ENCODE measurements at places on chromosomes 12 and 14.

DNA sequence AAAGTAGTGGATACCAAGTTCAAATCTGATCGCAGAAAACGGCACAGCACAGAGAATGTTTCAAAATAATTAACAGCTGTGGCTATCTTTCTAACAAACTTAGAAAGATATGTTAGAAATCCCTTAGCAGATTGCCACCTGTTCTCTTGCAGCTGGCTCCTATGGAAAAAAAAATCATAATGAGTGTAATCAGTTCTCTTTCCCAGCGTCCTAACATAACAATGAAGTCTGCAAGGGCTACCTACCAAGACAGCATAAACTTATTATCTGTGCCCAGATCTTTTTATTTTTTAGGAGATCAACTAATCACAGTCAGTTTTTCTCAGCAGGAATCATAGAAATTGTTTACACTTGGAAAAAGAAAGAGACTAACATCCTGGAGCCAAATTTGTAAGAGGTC is 358.6 kb upstream of the FOXG1 start:
- no peak for DNase-seq

DNA sequence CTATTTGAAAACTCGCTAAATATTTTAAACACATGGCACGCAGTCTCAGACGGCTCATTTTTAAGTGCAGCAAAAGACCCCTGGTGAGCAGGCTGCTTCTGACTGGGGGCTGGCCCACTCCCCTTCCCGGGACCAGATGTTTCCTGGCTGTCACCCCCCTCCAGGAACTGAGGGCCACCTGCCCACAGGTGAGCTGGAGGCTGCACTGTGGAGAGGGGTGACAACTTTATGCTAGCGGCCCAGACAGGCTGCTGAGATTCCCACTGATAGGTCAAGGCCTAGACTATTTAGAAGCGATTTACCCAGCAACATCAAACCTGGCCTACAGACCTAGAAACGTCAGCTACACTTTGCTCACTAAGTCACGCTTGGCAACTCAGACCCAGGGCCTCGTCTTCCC is 92.1 kb downstream of the BCL11B start:
- no peak for DNase-seq

DNA sequence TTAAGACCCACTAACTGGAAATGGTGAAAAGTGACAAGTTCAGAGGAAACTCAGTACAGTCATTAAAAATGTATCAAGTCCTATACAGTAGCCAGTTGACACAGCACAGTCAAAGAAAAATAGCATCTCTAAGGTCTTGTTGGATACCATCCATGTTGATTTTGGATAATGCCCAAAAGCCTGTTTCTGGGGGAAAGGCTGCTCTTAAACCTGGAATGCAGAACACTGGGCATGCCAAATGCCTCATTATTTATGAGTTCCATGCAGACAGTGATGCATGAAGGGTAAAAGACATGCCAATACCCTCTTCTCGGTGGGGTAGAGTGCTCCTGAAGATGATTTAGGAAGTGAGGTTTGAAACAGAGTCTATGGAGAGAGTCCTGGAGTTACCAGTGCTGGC is 29.6 kb downstream of the KCNK13 start:
- DNase-seq = no peak

DNA sequence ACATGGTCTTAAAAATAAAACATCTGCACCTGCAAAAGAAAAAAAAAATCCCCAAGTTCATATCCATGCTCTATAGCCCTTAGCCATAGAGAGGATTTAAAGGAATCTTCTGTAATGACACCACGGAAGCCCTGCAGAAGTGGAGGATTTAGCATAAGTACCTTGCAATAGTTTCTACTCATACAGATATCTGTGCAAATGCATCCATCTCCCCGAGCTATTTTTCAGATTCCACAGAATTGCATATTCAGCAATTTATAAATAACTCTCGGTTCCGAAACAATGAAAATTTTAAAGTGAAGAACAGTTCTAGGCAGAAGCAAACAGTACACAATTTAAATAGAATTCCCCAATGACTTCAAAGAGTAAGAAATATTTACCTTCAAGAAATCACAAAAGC is 424 bp downstream of the IGF1 start:
- no peak for DNase-seq

DNA sequence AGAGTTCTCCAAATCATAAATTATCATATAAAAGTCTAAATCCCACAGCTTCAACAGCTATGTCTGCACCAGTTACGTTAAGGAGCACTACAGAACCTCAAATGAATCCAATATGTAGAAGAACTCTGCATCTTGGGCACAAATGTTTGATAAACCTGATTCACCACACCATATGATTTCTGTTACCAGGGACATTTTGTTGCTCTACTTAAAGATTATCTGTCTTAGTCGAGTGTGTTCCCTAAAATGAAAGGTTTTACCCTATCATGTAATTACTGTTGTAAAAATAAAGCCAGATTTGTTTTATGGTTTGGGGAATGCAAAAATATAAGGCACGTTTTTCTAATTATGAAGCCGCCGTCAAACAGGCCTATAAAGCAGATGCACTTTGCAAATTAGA is 363.1 kb downstream of the EGLN3 start:
- no peak for DNase-seq

- no peak for DNase-seq
These were observed 63.6 kb downstream of the TTLL5 start for GRCh38 chr14:75724414-75725204.

GRCh38 chr12:43336962-43337555 is 214.9 kb downstream of the ADAMTS20 start:
- DNase-seq = peak; percentile 11

GRCh38 chr14:61746881-61747280 is 15.3 kb upstream of the SNAPC1 start:
- no peak for DNase-seq

GRCh38 chr12:25781232-25781631 is 177.2 kb upstream of the RASSF8 start:
- peak; percentile 0 for DNase-seq

DNA sequence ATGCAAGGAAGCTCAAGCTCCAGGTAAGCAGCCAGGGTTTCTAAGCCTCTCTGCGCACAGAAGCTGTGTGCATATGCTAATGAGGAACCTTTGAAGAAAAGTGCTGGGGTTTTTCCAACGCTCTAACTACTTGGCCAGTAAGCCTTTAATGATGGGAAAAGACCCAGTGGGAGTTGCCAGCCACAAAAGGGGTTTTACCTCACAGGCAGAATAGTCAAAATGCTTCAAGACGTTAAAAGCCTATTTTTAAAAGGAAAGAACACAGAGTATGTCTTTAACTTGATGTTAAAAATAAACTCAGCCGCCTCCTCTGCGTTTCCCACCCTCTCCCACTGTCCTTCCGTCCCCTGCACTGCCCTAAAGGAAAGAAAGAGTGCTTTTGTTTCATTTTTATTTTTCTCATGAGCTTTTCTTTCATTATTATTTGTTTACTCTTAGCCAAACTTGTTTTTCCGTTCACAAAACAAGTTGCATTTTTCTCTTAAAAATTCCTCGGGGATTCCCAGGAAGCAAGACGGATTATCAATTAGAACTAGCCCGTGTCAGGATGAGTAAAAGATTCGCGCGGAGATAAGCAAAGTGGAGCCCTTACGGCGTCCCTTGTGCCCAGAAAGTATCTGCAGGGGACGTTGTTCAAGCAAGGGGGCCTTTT is 209.8 kb upstream of the NUDT4 start:
- peak; percentile 29 for DNase-seq

GRCh38 chr12:3828888-3829287 is 44.3 kb downstream of the PARP11 start:
- no peak for DNase-seq

GRCh38 chr12:46430340-46430948 is 57.9 kb upstream of the SLC38A2 start:
- DNase-seq = peak; percentile 4

DNA sequence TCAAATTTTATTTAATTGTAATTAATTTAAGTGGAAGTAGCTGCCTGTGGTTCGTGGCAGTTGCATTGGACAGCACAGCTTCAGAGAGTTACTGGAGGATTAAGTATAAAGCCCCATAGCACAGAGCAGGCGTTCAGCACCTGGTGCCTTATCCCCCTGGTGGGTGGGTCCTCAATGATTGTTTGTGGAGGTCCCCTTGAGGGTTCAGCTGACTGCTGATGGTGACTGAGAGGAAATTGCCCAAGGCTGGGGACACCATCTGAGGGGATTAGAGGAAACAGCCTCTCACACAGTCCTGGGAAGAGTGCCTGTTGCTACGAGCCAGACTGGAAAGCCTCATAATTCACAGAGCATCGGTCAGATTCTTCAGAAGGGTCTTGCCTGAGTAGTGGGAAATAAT is 83.4 kb upstream of the NOS1 start:
- DNase-seq = no peak

GRCh38 chr12:62761658-62762057 is 173.3 kb downstream of the PPM1H start:
- DNase-seq = no peak

- peak; percentile 96 for DNase-seq
These were observed 81.2 kb downstream of the IRF2BPL start for GRCh38 chr14:76947078-76947837.

DNA sequence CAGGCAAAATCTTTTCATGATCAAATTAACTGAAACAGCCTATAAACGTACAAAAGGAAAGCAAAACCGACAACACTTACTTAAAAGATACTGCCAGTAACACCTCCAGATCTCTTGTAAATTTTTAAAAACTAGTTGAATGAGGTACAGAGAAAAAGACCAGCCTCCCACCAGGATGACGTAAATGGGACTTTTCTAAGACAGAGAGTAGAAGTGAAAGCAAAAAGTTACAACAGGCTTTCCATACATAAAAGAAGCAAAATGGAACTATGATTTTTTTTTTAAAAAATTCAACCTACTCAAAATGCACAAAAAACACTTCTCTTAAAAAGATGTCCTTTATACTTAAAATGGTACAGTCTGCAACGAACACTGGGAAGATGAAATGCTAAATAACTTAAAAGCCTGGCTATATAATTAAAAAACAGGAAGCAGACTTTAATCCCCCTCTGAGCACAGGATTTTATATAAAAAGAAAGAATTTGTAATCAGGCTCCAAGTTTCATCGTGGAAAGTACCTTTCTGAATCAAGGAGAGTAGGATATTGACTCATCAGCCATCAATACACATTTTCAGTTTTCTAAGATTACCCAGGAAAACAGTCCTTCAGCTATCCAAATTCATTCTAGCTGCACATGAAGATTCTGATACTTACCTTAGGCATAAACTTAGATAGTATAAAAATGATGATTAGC is 14.2 kb upstream of the MYO1A start:
- DNase-seq = no peak

GRCh38 chr12:80845639-80846038 is 92.1 kb downstream of the LIN7A start:
- no peak for DNase-seq

DNA sequence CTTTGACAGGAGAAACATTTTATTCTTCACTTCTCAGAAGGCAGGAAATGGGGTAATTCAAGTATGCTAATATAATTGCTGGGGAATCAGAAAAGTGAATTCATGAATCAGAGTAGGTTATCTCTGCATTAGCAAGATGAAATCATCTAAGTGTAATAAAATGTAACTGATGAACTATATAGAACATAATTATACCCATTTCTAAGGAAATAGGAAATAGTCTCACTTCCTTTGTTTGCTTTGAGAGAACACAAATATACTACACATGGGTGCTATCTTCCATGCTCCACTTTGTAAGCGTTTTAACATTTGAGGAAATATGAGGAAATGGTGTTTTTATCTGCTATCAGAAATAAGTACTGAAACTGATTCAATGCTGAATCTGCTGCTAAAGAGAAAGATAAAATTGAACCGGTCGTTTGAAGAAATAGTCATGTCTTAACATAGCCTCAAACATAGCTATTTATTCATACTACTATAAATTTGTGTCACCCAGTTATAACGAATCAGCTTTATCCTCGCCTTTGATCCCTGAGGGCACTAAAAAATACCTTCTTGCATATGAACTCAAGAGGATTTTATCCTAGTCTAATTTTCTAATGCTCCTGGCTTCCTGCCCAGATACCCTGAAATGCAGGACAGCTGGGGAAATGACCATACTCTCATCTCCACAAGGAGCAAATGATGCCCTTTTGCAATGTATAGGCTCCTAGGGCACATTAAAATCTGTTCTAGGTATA is 696.0 kb downstream of the C12orf50 start:
- DNase-seq = no peak

- DNase-seq = no peak
These were observed 219.2 kb downstream of the TMEM121 start for GRCh38 chr14:105745433-105746123.

GRCh38 chr12:57214398-57214781 is 2.2 kb upstream of the NXPH4 start:
- DNase-seq = peak; percentile 80

DNA sequence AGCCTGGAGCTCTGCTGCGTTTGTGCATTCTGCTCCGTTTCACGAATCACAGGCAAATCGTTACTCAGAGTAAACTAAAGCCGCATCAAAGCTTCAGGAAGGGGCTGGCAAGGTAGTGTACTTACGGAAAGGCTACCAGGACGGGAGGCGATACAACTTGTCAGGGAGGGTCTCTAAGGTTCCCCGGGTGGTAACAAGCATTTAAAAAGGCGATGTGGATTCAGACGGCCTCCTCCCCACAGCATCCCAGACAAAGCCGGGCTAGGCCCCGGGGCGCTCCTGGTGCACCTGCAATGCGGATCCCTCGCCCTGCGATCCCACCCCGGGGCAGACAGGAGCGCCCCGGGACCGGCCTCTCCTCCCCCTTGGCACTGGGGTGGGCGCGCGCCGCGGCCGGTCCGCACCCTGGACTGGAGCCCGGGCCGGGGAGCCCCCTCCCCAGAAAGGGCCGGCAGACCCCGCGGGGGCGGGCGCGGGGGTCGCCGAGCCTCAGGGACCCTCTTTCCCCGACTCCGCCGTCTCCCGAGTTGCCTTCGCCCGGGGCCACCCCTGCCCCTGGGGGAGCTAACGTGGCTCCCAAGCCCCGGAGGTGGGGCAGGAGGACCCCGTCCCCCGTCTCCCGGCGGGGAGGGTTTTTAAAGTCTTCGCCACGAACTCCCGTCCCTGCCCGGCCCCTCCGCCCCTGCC is 718 bp downstream of the CCDC92 start:
- peak; percentile 47 for DNase-seq

GRCh38 chr14:102140027-102140749 is 491 bp downstream of the WDR20 start:
- no peak for DNase-seq

DNA sequence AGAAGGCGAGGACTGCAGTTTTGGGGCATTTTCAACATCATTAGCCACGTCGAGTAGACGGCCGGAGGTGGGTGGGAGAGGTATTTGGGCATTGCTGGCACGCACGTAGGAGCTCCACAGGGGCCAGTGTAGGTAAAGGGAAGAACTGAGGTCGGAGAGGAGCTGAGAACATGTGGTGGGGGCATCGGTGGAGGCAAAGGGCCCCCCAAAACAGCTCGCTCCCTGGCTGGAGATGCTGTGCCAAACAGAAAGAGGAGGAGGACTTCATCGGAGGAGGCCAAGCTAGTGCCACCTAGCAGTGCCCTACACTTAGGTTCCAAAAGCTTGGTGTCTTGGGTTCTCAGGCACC is 52.0 kb upstream of the PPP2R5C start:
- no peak for DNase-seq

Data from NCI-H748 treated with DMSO at 0.1 percent for 48 hours (cell line).